ENCODE measurements at places on chromosomes 6 and 20.

GRCh38 chr20:32743237-32744112, at the start of gene COMMD7:
Gene COMMD7 (minus strand): TSS chr20:32743467. CDS start chr20:32743391, 76 bp downstream.
- peak; percentile 71 for DNase-seq

GRCh38 chr6:164911151-164911550, 398.3 kb downstream of the C6orf118 start:
- no peak for DNase-seq

DNA sequence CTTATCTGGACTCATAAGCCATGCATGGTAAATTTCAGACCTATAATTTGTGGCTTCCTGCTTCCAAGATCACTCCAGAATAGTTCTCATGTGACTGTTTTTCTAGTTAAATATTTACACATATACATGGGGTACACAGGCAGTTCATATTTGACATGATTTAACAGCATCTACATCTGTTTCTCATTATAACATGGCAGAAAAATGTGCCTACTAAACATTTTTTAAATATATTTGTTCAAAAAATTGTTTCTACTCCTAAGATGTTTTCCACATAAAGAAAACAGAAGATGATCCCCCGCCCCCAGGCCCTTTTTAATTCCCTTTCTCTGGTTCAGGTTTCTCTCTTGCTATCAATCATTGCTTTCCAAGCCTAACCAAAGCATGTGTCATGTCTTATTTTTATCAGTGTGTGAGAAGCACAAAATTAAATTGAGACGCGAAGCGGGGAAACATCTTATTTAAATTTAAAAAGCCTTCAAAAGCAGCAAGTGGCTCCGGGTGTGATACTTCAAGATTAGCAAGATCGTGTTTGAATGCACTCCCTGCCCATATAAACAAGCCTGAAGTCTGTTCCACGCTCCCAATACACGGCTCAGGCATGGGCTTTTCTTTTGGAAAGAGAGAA, 37.3 kb downstream of the IPCEF1 start:
- no peak for DNase-seq

- DNase-seq, result no peak
Measured at GRCh38 chr6:87291883-87292282, 30.5 kb upstream of the SMIM8 start.

GRCh38 chr6:39068391-39068790, 19.8 kb downstream of the GLP1R start:
- DNase-seq, result no peak

All from GM06990 (cell line).